ENCODE measurements at places on chromosomes 4 and X.

DNA sequence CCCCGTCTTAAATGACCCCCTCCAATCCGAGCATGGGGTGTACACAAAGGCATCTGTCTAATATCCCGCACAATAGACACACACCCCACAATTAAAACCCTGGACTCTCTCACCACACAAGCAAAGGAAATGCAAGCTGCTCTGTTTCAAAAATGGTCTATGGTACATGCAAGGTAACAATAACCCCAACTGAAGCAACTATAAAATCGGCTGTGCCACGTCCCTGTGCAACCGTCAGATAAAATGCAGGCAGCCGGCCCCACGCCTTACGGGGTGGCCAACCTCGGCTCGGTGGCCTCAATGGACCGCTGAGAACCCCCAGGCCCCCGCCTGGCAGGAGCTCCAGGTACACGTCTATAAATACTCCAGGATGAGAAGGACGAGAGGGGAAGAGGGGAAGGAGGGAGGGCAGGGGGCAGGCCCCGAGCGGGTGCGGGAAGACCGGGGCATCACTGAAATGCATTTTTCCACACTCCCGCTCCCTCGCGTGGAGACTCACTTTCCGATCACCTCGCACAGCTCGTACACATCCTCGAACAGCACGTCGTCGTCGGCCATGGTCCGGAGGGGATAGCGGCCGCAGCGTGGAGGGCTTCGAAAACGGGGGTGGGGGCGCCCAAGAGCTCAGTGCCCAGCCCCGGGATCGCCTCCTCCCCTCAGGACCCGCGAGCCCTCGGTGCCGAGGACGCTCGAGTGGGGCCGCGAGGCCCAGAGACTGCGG, 763 bp downstream of the CASK start:
- no peak for DNase-seq

DNA sequence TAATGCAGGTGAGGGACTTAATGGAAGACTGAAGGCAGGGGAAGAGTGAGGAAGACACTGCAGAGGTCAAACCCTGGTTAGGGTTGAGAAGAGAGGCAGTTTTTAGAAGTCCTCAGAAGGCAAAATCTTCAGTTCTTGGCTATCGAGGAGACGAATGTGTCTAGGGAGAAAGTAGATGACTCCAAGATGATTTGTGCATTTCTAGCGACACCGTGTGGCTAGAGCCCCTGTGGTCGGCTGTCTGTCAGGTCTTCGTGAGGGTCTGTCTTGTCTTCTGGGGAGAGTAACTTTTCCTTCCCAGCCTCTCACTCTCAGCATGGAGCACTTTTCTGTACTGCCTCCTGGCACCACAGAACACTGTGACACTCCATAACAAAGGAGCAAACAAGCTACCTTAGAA, 458.1 kb downstream of the STIM2 start:
- peak; percentile 9 for DNase-seq

DNA sequence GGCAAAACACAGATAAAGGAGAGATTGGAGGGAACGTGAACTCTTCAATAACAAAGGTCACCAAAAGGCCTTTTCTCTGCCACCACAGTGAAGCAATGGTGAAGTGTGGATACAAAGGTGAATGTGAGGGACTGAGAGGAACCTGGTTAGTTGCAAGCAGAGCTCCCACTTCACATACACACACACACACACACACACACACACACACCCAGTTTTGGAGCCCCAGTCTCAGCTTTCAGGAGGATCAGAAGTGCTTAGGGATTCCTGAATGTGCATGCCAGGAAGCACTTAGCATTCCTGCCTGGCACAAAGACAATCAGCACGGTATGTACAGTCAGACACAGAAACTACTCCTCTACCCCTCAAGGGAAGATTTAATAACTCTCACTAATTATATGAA, 71.5 kb downstream of the ARHGEF9 start:
- no peak for DNase-seq

- peak; percentile 17 for DNase-seq
These were observed at the start of gene ADAMTS3 for GRCh38 chr4:72568959-72569718. TSS of gene ADAMTS3 (minus strand) at chr4:72569221. CDS start at chr4:72568762, 459 bp downstream.

DNA sequence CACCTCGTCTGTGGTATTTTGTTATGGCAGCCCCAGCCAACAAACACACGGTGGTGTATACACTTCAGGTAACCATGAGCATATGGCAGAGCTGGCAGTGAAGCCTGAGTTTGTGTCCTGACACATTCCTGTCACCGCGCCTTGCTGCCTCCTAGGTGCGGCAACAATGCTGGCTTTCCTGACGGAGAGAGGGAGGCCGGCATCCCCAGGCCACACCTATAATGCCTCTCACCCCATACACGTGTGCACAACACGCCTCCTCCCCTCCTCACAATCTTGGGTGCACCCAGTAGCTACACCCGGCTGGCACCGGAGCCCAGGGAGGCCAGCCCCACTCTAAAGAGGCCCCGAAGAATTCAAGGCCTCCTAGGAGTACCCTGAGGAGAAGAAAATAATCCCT, 158.5 kb downstream of the NSUN7 start:
- no peak for DNase-seq

- DNase-seq, result no peak
These were observed 672 bp downstream of the PGM2 start for GRCh38 chr4:37827030-37827685.

GRCh38 chr4:68466185-68466584, 18.9 kb downstream of the TMPRSS11E start:
- DNase-seq, result peak; percentile 75

GRCh38 chr4:116627545-116627944, 457.8 kb downstream of the TRAM1L1 start:
- DNase-seq, result no peak

GRCh38 chr4:40710484-40711254, 39.1 kb upstream of the NSUN7 start:
- DNase-seq, result peak; percentile 40

DNA sequence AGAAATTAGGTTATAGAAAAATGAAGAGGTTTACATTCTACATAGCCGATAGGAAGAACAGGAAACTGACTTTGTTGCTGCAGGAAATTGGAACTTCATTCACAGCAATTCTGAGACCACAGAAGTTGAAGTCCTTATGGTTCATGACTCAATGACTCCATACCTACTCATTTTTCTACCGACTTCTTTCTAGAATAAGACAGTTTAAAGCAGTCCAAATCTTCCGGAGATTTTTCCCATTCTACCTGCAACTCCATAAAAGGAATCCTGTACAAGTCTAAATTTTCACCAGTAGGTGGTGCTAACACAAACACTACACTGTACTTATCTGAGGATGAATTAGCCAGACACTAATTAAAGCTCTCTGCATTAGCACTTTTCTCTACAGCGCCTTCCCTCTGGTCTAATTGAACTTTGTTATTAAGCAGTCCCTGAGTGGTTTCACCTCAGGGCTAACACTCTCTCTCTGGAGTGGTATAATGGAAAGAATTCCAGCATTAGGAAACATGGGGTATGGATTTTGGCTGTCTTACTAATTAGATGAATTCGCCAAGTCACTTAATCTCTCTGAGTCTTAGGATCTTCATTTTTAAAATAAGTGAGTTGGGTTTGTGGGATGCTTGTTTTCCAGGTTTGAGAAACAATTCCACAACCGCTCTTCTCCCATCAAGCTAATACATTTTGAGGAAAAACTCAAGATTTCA, 167.9 kb downstream of the SMIM20 start:
- no peak for DNase-seq

- DNase-seq, result no peak
These were observed 14.4 kb upstream of the FAM9A start for GRCh38 chrX:8815460-8816065.

GRCh38 chrX:43467608-43468234, 188.4 kb upstream of the MAOA start:
- no peak for DNase-seq

DNA sequence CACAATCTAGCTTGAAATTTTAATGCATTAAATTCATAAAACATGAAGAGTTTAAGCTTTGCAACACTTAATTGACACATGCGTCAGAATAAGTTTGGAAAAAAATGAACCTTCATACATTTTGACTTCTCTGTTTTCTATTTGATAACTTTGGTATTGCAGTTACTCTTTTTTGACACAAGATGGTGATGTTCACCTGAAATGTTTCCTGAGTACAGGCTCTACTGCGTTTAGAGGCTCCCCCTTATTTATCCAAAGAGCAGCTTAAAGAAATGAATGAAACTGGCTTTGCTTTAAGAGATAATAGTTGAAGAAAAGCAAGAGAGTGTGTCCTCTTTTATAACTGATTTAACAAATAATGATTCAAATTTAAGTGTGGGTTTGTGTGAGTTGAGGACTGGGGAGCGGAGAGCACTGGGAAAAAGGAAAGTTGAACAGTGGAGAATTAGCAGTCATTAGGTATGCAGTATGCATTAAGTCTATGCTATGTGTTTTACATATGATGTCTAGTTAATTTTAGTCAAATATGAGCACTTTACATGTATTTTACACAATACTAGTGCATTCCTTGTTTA, 180.6 kb upstream of the NUDT6 start:
- DNase-seq, result no peak

GRCh38 chr4:78688366-78688765, 87.8 kb upstream of the BMP2K start:
- no peak for DNase-seq

DNA sequence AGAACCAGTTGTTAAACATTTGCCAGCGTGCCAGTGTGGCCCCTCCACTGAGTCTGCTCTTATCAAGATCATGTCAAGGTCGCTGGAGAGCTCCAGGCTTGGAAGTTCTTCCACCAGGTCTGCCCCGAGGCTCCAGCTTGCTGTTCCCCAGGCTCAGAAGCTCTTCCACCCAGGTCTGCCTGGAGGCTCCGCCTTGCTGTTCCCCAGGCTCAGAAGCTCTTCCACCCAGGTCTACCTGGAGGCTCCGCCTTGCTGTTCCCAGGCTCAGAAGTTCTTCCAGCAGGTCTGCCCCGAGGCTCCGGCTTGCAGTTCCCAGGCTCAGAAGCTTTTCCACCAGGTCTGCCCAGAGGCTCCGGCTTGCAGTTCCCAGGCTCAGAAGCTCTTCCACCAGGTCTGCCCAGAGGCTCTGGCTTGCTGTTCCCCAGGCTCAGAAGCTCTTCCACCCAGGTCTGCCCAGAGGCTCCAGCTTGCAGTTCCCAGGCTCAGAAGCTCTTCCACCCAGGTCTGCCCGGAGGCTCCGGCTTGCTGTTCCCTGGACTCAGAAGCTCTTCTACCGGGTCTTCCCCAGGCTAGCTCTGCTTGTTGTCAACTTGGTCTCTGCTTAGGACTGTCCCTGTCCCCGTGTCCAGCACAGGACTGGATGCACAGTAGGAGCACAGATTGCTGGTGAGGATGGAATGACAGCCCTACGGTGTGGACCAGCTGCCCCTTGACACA, 54.4 kb downstream of the HMX1 start:
- DNase-seq, result no peak

- DNase-seq, result no peak
These were observed 701.1 kb upstream of the ATOH1 start for GRCh38 chr4:93127489-93127888.

- no peak for DNase-seq
These were observed 305.1 kb upstream of the ANXA10 start for GRCh38 chr4:167787231-167787630.

DNA sequence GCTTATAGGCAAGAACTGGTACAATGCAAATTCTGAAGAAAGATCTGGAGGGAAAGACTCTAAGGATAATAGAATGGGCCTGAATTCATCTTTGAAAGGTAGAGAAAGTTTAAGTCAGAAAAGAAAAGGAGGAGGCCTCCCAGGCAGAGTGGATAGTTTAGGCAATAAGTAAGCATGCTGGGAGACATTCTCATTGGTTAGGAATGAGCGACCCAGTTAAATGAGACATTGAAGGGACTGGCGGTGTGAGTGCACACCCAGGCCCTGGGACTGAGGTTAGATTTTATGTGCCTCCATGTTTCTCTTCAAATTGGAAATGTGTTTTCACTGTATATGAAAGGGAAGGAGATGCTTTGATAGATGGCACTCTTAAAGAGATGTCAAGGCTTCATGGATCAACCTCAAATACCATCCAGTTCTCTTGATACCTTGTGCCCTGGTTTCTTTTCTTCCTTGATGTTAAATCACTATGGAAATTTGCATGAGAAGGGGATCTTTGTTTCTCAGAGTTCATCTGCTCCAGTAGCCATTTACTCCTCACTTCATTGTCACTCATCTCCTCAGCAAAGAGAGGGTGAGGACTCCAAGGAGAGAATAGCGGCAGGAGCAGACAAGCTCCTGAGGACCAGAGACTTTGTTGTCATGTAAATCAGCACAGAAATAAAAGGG, 584.2 kb upstream of the INTU start:
- DNase-seq, result no peak

- DNase-seq, result peak; percentile 23
These were observed 53.1 kb downstream of the OCRL start for GRCh38 chrX:129593137-129593536.

- DNase-seq, result no peak
These were observed 93.4 kb downstream of the REPS2 start for GRCh38 chrX:17039826-17040225.

DNA sequence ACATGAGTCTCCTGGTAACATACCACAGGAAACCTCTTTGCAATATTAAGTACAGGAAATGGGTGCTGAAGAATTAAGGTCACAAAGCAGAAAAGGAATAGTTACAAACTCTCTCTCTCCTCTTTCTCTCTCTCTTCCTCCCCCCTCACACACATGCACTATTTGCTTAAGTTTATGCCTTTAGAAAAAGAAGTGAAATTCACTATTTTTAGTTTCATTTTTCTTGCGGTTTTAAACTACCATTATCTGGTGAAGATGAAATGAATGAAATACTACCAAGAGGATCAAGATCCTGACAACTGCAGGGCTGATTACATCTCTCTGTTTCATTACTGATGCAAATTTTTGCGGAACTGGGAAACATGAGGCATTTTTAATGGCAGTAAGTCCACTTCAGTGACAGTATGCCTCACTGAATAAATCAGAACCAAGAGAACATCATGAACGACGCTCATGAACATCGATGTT, 64.3 kb upstream of the FTHL17 start:
- DNase-seq, result no peak

DNA sequence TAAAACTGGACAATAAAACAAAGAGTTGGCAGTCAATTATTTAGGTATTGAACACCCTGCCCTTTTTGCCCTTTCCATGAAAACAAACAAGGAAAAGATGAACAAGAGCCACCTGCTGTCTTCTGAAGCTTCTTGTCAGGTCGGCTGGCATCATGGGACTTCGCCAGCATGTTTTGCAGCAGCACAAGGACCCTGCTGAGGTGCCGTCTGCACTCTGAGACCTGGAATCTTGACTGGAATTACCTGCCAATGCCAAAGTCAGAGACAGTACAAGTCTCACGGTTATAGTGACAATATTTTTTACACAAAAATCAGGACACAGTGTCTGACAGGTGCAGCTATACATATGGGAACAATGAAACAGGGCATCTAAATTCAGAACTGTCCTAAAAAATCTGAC, 284.5 kb downstream of the GASK1B start:
- DNase-seq, result no peak

Measured in skeletal muscle cell (primary cell).